Kidney tubule cell (primary cell): ENCODE measurements at places on chromosomes 7 and 10.
A peak's percentile ranks its signal among the peaks of the same experiment; 100 is the strongest.

DNA sequence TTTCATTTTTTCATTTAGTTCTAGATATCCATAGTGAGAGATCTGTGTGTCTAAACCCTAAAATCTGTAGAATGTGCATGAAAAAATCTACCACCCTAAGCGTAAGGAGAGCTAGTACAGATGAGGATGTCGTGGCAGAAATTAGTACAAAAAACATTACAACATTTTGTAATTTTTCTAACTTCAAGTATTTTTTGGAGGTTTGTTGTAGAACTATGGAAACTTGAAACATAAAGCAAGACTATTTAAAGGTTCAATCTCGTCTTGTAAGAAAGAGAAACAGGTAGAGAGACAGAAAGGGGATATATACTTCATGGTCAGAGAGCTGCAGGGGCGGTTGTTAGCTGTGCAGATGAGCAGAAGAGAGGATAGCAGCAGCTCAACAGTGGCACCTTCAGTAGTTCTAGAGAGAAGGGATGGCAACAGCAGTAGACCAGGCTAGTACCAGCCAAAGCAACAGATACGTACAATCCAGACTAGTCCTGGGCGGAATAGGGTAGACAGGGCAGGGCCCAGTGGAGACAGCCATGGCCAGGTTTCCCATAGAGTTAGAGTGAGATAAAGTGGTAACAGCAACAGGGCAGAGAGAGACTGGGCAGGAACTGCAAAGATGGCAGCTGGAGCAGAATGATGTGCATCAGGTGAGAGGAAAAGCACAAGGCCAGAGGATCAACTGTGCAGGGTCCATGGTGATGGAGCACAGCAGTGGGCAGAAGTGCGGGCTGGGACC lies 145.2 kb downstream of the FRMD4A start:
- DNase-seq: peak; percentile 94

DNA sequence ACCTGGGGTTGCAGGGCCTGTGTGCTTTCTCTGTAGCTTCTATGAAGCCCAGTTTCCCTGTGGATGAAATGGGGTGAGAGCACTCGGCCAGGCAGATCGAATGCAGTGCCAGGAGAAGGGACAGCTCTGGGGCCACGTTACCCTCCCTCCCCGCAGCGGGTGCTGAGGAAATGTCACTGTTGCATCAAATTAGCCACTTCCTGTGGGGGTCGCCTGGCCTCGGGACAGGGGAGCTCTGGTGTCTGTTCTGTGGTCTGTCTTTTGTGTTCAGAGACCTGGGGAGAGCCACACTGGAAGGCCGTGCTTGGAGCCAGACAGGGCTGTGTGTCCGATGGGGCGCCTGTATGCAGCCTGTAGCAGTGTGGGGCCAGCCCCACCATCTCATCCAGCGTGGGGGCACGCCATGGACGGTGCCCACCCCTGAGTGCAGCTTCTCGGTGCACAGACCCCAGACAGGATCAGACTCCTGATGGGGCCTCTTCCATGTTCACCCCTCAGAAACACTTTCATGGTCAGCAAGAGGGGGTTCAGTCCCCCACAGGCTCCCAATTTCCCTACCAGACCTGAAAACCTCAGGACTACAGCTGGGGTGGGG lies 13.6 kb downstream of the TTYH3 start:
- no peak for DNase-seq

DNA sequence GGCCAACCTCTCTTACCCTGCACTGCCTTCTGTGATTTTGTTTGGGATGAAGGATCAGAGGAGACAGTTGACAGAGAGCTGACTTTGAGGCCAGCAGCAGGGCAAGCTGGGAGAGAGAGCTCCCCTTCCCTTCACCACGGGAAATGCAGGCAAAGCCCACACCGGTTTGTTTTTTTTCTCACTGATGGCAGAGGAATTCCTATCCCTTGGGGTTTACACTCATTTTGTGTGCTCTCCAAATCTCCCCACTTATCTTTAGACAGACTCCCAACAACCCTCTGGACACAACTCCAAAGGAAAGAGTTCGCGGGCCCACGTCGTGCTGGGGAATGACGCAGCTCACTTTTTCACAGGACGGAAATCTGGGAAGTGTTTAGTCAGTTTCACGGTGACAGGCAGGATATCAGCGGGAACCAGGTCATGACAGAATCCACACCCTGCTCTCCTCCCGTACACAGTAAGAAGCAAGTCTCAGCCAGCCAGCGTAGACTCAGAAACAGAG lies 68.3 kb upstream of the FAM171A1 start:
- peak; percentile 49 for DNase-seq

DNA sequence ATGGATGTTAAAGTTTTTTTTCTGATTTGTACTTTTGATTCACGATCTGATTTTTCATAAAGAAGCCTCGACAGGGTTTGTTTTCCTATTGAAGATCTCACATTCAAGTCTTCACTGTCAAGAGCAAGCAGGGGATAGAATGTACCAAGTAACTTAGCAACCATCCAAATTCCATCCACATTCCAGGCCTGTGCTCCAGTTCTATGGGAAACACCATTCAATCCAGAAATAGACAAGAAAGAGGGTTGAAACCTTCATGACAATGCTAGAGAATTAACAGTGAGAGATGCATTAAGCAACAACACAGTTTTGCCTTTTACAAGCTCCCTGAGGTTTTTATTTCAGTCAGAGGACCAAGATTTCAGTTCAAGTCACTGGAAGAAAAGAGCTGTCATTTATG lies 300.2 kb downstream of the NEBL start:
- DNase-seq: peak; percentile 23

DNA sequence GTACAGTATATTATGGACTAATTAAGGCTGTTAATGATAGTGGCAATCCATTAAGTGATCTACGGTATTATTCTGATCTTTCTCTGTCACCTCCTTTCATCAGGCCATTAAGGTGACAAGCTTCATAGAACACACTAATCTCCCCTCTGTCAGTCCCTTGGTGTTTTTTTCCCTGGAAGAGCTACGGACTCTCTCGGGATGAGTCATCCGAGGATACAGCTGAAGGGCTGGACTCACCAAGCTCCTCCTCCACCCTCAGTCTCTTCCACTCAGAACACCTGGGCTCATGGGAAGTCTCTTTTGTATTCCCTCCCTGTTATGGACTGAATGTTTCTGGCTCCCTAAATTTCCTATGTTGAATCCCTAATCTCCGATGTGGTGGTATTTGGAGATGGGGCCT lies 69.8 kb upstream of the PLXNA4 start:
- peak; percentile 35 for DNase-seq

- peak; percentile 92 for DNase-seq
These were observed 73.8 kb upstream of the PAPSS2 start for GRCh38 chr10:87585565-87586514.

DNA sequence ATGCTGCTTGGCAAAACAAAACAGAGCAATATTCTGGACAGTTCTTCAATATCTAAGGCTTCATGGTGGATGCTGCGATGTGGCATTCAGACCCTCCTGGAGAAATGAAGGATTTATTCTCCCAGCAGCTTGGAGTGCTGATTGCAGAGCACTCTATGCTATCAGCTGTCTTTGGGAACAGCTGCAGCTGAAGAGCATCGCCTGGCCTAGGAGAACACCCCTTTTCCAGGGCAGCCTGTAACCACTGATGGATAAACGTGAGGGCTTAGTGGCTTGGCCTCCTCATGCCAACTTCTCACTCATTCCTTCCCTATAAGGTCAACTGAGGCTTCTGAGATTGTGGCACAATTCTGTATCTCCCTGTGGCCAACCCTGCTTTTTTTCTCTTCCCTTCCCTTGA lies 638.1 kb upstream of the CNTNAP2 start:
- no peak for DNase-seq

DNA sequence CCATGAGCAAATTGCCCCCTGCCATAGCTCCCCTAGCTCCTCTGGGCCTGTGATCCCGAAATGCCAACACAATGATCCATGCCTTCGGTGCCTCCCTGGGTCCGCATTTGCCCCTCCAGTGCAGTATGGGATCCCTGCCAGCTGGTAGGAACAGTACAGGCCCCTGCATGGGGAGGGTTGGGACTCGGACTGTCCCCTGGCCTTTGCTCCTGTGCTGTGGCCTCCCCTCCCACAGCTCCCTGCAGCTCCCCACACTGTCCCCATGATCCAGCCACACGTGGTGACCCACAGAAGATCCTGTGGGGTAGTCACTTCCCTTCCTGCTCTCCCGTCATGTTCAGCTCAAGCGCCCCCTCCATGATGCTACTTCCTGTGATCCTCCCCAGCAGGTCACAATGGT lies 140.3 kb downstream of the MAPK8 start:
- no peak for DNase-seq

DNA sequence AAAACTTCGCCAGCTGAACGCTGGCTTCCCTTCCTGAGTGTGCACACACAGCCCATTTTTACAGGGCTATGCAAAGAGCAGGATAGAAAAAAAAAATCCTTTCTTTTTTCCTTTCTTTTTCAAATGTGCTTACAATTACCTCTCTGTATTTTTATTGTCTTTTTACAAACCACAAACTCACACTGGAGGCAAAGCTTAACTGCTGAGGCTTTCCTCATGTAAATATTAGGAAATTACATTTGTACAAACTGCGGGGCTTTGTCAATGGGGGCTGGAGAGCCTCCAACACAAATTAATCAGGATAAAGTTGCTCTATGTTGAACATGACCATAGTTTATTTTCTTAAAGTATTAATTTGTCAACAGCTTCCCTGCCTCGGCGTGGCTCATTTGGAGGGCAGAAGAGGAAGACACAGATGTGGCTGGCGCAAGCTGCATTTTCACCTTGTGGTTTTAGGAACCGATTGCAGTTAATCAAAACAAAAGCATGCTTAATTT lies 411.7 kb upstream of the MKI67 start:
- no peak for DNase-seq

DNA sequence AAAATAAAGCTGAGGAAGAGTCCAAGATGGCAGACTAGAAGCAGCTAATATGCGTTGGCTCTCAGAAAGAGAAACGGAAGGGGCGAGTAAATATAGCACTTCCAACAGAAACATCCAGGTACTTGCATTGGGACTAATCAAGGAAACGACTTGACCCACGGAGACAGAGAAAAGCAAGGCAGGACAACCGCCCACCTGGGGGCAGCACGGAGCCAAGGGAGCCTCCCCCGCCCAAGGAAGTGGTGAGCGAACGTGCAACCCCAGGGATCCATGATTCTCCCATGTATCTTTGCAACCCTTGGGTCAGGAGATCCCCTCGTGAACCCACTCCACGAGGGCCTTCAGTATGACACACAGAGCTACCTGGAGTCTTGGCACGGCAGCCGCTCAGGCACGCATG lies 45.4 kb upstream of the GRM3 start:
- DNase-seq: no peak

DNA sequence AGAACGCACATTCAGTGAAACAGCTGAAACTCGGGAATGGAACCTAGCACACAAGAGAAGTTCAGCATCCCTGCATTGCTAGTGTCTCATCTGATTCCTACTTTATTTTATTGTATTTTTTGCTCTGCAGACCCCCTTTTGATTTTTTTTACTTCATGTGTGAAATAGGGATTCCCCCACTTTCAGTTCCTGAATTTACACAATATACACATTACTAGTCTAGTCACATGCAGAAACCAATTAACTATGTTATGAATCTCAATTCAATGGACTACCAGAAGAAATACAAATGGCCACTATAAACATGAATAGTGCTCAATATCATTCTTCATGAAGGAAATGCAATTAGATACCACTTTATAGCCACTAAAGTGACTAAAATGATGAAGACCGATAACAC lies 386.1 kb upstream of the COBL start:
- no peak for DNase-seq

- DNase-seq: no peak
These were observed 9.6 kb downstream of the TMEM184A start for GRCh38 chr7:1546274-1546908.

DNA sequence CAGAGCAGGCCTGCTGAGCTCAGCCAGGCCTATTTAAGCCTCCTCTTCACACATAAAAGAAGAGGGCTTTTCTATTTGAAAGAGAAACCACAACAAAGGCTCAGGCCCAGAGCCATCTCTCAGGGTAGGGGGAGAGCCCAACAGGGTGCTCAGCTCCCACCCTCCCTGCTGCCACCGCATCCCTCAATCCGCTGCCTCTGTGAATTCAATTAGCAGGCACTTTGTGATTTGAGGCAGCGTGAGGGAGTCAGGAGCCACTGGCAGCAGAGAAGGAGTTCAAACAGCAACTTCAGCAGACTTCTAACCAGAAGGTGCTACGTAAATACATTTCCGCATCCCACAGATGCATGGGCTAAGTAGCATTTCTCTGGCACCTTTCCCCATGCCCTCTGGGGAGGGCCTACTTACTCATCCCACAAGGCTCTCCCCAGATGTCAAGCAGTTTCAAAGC lies 45.2 kb downstream of the LRRC20 start:
- DNase-seq: no peak

DNA sequence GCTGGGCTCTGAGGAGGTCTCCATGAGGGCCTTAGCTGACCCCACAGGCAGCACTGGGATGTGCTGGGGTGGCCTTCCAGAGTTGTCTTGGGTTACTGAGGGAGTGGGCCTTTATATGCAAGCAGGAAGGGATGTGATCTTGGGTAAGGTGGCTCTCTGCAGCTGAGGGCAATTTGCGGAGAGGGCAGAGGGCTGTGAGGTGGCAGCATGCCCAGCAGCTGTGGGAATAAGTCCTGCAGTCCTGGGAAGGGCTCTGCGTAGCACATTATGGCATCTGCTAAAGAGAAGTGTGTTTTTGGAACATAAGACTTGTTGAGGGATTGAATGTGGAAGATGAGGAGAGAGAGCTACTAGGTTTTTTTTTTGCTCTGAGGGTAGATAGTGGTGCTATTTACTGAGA lies 99.6 kb upstream of the KMT2E start:
- DNase-seq: no peak

GRCh38 chr10:77223526-77224460 lies 413.8 kb downstream of the KCNMA1 start:
- no peak for DNase-seq

- no peak for DNase-seq
These were observed 31.7 kb downstream of the ITPRID1 start for GRCh38 chr7:31545549-31545948.

GRCh38 chr10:24952143-24952706 lies at the start of gene PRTFDC1:
Gene PRTFDC1 (minus strand): TSS chr10:24952606. CDS start chr10:24952575, 31 bp downstream.
- DNase-seq: peak; percentile 30

DNA sequence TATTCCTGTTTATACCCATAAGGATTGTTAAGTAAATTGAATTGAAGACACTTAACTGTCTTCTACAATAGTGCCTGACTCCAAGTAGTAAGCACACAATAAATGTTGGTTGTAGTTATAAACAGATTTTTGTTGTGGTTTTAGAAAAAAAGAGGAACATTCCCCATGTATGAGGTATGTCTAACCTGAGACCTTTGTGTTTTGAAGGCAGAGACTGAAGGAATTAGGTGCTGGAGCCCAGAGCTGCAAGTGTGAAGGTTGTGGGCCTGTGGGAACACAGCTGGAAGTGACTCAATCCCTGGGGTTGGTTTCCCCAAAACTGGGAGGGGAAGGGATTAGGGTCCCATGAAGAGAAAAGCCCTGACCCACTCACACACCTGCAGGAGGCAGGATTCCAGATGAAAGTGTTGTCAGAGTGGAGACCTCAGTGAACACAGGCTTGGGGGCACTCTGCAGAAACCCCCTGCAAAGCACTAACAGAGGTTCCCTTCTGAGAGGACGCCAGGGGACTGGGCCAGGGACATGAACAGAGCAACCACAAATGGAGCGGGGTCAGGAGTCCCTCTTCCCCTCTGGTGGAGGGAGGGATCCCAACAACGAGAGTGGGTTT lies 265.1 kb upstream of the KLF14 start:
- DNase-seq: peak; percentile 71
